Diencephalon (tissue), 1 donor: ENCODE measurements at places on chromosomes 12 and 14. TPM values are rescaled to one million over a fixed set of nuclear protein-coding genes. Genes with fewer than 3 reads are reported as not detected.

STON2 gene
- 109 TPM for total RNA-seq

PPP4R4 gene
- 11.8 TPM for total RNA-seq

DNAJC22 gene
- total RNA-seq: 0.92 TPM

HOXC13 gene
- total RNA-seq: not detected

KRT8 gene
- 0.92 TPM for total RNA-seq

TXNDC16 gene
- total RNA-seq: 50.5 TPM

RNASE7 gene
- not detected for total RNA-seq

OASL gene
- 0.46 TPM for total RNA-seq

POLE2 gene
- 9.7 TPM for total RNA-seq

FOXA1 gene
- total RNA-seq: 3.7 TPM

MEG3 gene
- 487 TPM for total RNA-seq

FGF6 gene
- total RNA-seq: not detected

RACGAP1 gene
- total RNA-seq: 37.8 TPM

TRPV4 gene
- 0.92 TPM for total RNA-seq

P3H3 gene
- 15.0 TPM for total RNA-seq

RPS6KL1 gene
- 39.9 TPM for total RNA-seq

NANOG gene
- total RNA-seq: not detected

RASSF3 gene
- 4.8 TPM for total RNA-seq

LBHD2 gene
- 1.2 TPM for total RNA-seq

TSPAN31 gene
- 52.6 TPM for total RNA-seq

KRT82 gene
- not detected for total RNA-seq

RPGRIP1 gene
- 0.69 TPM for total RNA-seq

TAS2R31 gene
- total RNA-seq: 8.1 TPM

CEP170B gene
- total RNA-seq: 31.8 TPM

CLEC9A gene
- not detected for total RNA-seq

AHNAK2 gene
- 30.7 TPM for total RNA-seq

CMKLR1 gene
- total RNA-seq: 2.8 TPM

ASIC1 gene
- total RNA-seq: 31.1 TPM

ACRBP gene
- 0.46 TPM for total RNA-seq

PIWIL1 gene
- 0.23 TPM for total RNA-seq

SYNE3 gene
- total RNA-seq: 4.6 TPM

IRAK3 gene
- total RNA-seq: 4.4 TPM

HELB gene
- 6.0 TPM for total RNA-seq

CCDC38 gene
- not detected for total RNA-seq

GRIP1 gene
- total RNA-seq: 69.2 TPM

AICDA gene
- total RNA-seq: not detected

MMP17 gene
- total RNA-seq: 41.5 TPM

TAS2R9 gene
- total RNA-seq: 0.92 TPM

NOS1 gene
- total RNA-seq: 11.8 TPM

TEX52 gene
- total RNA-seq: not detected

RIPK3 gene
- total RNA-seq: 0.69 TPM

PAWR gene
- total RNA-seq: 29.3 TPM

PAX9 gene
- total RNA-seq: not detected

TRIM9 gene
- 61.4 TPM for total RNA-seq

SDSL gene
- total RNA-seq: 5.1 TPM

TSHR gene
- 0.92 TPM for total RNA-seq

METTL17 gene
- total RNA-seq: 27.5 TPM

GLIPR1L1 gene
- total RNA-seq: not detected

GLS2 gene
- 8.5 TPM for total RNA-seq

SSPN gene
- 16.6 TPM for total RNA-seq

SRP54 gene
- 75.7 TPM for total RNA-seq

TFCP2 gene
- total RNA-seq: 22.8 TPM

NTS gene
- total RNA-seq: 211 TPM

NELL2 gene
- total RNA-seq: 462 TPM
